ENCODE measurements at places on chromosomes 13 and 19.
A peak's percentile ranks its signal among the peaks of the same experiment; 100 is the strongest.

DNA sequence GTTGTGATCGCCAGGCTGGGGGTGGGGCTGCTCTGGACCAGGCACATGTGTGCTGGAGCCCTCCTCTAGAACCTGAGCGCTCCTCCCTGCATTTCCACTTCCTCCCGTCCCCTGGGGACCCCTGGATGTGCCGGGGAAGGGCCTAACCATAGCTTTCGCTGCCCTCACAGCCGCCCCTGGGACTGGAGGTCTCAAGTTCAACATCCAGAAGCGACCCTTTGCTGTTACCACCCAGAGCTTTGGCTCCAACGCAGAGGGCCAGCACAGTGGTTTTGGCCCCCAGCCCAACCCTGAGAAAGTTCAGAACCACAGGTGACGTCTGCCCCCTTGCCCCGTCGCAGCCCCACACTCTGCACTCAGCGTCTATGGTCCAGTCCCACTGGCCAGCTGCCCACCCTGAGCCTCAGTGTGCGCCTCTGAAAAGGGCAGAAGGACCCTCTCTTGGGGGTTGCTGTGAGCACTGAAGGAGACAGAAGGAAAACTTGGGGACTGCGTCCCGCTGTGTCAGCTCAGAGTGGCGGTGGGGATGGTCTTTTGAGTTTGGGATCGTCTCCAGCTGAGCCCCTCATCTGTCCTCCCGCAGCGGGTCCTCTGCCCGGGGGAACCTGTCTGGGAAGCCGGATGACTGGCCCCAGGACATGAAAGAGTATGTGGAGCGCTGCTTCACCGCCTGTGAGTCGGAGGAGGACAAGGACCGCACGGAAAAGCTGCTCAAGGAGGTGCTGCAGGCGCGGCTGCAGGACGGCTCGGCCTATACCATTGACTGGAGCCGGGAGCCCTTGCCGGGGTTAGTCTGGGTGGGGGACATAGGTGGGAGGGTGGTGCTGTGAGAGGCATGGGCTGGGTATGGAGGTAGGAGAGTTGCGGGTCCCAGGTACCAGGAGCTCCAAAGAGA lies 6.0 kb downstream of the LENG8 start:
- no peak for DNase-seq

- no peak for DNase-seq
Observed at GRCh38 chr19:17602872-17603510, 47.5 kb downstream of the COLGALT1 start.

DNA sequence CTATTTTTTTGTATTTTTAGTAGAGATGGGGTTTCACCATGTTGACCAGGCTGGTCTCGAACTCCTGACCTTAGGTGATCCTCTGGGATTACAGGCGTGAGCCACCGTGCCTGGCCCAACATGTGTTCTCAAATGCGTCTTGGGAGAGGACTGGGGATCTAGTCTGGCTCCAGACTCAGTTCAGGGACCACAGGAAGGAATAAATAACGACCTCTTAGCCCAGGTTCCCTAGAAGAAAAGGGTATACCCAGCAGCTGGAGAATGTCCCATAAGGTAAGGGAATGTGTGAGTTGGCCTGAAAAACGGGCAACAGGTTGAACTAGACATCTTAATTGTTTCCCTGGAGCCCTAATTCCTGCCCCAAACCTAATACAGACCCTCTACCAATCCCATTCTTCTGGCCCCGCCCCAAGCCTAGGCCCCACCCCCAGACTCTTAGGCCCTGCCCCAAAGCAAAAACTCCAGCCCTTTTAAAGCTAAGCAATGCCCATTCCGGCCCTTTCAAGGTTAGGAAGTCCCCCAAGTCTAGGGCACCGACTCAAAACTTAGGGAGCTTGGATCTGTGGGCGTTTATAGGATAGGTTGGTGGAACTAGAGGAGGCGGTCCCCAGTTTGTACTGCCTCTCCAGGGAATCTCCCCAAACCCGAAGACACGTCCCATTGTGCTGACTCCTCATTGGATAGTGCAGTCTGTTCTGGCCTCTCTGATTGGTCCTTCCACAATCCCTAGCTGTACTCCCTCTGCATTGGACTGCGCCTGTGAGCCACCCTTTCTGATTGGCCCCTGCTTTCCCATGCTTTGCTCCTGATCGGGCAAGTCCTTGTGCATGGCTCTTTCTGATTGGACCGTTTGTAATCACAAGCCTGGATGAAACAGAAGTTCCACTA lies 5.4 kb upstream of the LRFN1 start:
- no peak for DNase-seq

DNA sequence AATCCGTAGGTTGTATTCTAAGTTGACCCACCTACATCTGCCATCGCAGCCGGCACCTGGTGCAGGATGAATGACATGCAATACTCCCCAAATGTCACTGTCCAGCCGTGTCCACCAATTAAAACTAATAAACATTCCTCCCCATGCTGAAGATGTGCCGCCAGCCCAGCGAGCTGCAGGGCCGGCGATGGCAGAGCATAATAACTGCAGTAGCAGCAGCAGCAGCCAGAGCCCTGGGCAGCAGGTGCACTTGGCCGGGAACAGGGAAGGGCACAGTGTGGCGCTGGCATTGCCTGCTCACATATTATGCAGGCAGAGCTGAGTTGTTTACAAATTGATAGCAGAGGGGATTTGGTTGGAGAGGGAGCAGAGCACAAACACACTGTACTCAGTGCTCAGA lies 754.9 kb downstream of the OLFM4 start:
- DNase-seq = peak; percentile 24

GRCh38 chr13:108070925-108071324 lies 144.4 kb downstream of the LIG4 start:
- DNase-seq = no peak

- peak; percentile 74 for DNase-seq
Observed at GRCh38 chr19:57819475-57820148, 4.9 kb upstream of the ZNF552 start.

DNA sequence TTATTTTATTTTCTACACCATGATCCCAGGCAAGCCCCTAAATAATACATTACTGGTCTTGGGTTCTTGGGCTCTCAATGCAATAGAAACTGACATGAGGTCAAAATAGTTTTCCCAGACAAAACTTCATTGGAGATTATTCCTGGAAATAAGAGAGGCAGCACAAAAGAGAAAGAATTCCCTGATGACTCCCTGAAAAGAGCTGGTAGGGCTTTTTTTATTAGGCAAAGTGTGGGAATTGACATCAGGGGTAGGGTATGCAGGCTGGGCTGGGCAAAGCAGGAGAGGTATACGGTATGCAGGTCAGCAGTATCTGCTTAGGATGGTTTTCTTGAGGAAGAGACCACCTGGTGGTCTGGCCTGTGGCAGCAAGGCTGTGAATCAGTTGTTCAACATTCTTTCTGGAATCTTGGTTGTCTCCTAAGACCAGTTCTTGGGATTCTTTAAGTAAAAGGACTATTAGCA lies 9.3 kb upstream of the IGFL3 start:
- no peak for DNase-seq

DNA sequence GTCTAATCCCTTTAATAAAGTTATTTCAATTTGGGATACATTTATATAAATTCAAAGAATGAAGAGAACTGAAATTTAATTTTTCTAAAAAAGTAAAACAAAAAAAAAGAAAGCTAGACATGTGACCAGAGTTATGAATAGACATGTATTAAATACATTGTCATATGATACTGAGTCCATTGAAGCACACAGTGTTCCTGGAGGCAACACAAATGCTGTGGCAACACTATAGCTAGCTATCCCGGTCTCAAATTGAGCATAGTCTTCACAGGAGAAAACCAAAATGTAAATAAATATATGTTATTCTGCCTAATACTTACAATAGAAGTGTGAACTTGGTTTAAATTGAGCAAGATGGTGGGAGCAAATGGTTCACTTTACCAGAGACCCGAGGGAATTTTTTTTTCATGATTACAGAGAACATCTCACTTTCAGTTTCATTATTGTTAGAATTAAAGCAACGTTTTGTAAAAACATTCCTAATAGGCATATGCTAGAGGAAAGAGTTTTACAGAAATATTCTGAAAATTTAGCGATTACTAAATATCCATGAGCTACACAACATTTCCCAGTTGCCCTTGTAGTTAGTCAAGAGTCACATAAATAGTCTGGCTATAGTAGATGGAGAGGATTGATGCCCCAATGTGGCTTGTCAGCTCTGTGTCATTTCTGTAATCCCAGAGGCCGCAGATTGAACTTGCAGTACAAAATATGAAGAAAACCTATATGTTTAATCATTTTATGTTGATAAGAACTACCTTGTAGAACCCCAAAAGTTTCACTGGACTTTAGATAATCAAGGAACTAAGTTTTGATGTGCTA lies 775.7 kb upstream of the SPRY2 start:
- DNase-seq = no peak

Measured in glutamatergic neuron (in vitro differentiated cells).